ENCODE measurements at places on chromosomes 7 and 10.

- peak; percentile 45 for DNase-seq
Measured at GRCh38 chr7:17663061-17663675, 277.1 kb downstream of the SNX13 start.

DNA sequence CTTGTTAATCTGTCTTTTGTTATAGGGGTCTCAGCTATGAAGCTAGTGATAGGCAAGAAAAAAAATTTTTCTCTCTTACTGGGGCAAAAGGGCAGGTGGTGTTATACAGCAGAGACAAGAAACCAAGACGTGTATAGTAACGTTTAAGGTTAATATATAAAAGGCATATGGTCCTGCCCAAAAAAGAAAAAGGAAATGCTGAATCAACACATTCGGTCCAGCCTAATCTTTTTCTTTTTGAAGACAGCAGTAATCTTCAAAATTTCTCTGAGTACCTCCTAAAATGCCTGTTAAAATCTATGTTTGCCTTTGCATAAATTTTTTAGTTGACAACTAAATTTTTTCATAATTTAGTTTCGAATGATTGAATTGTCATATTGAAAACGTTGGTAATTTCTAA lies 54.5 kb downstream of the P4HA1 start:
- no peak for DNase-seq

- peak; percentile 54 for DNase-seq
Measured at GRCh38 chr10:19845503-19846368, 29.5 kb downstream of the PLXDC2 start.

DNA sequence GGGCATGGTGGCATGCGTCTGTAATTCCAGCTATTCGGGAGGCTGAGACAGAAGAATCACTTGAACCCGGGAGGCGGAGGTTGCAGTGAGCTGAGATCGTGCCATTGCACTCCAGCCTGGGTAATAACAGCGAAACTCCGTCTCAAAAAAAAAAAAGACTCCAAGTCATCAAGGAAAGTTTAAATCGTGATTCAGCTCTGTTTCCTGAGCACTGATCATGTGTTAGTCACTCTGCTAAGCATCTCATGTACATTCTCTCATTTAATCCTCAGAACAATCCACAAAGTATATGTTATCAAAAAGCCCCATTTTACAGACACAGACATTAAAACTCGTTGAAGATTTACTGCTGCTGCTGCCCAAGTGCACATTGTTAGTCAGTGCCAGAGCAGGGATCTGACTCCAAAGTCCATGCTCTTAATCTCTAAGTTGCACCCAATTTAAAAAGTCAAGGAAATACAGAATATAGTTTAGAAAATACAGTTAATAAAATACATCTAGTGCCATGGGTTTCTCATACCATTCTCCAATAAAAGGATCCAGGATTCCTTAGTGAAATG lies 6.2 kb downstream of the PIK3AP1 start:
- peak; percentile 62 for DNase-seq

All from renal cortical epithelial cell (primary cell).